Activated CD8-positive, alpha-beta memory T cell treated with anti-CD3 and anti-CD28 coated beads for 24 hours (primary cell): ENCODE measurements at places on chromosomes 6 and 20.
A peak's percentile ranks its signal among the peaks of the same experiment; 100 is the strongest.

DNA sequence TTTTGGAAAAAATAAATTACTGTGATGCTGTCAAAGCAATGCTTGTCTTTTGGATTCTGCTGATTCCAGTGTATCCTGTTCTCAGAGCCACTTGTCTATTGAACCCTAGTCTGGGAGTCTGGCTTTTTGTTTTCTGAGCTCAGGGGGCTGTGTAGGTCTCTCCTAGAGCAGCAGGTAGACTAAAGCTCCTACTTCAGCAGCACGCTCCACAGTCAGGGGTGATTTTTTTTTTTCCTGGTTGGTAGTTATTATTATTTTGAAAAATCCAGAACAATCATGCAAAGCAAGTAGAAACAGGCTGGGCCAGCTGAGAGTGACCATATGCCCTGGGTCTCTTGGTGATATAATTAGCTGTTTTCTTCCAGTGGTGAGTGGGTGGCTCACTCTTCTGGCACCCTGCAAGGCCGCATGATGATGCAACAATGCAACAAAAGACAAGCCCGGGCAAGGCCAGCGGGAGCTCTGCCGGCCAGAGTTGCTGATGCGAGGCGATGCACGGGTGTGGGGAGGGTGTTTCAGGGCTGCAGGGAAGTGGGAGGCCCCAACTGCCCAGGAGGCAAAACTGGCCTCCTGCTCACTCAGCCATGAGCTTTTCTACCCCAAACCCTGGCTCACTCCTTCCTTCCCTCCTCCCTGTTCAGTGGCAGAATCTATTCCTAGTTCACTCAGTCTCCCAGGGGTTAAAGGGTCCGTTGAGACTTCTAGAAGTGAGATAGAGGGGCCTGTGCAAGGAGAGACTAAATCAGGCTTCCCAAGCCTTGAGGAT lies 11.5 kb upstream of the CDKN1A start:
- no peak for DNase-seq

GRCh38 chr6:20182926-20183521 lies 29.2 kb downstream of the MBOAT1 start:
- DNase-seq, result no peak

DNA sequence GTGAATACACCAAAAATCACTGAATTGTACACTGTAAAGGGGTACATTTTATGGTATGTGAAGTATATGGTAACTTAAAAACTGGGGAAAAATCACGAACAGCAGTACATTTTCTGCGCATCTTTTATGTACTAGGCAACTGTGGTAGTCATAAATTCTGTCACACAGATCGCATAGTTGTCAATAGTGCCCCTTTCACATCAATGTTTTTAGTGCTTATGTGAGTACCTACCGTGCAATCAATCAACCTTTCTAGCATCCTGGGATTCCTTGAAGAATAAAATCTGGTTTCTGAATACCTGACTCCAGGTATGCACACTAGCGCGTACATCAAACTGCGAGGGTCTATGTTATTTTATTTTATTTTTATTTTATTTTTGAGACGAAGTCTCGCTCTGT lies 637 bp upstream of the RPF2 start:
- DNase-seq, result no peak

DNA sequence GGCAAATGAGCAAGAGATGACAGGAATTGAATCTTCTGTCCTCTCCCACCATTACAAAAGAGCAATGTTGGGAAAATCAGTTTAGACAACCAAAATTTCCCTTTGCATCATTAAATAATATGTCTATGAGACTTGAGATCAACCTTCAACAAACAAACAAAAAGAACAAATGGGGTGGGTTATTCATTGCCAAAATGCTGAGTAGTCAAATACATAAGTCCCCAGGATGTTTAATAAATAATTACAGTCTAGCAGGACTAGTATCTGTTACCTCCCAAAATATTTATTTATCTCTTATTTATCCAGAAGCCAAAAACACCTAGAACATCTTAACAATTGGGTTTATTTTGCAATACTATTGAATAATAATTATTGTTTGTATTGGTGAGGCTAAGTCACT lies 16.2 kb upstream of the IRAK1BP1 start:
- DNase-seq, result no peak

DNA sequence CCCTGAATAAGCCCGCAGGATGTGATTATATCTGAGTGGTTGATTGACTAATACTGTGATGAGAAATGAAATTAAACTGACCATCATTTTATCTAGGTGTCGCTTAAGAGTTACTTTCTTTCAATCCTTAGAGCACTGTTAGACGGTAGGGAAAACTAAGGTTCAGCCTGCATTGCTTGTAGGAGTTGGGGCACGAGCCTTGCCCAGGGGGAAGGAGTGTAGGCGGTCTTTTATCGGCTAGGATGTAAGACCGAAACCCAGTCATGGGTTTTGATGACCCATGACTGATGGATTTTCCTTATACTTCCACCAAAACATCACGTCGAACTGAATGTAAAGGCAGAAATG lies 392 bp upstream of the TASP1 start:
- no peak for DNase-seq

- no peak for DNase-seq
Measured at GRCh38 chr20:1204113-1204512, 859 bp downstream of the C20orf202 start.

DNA sequence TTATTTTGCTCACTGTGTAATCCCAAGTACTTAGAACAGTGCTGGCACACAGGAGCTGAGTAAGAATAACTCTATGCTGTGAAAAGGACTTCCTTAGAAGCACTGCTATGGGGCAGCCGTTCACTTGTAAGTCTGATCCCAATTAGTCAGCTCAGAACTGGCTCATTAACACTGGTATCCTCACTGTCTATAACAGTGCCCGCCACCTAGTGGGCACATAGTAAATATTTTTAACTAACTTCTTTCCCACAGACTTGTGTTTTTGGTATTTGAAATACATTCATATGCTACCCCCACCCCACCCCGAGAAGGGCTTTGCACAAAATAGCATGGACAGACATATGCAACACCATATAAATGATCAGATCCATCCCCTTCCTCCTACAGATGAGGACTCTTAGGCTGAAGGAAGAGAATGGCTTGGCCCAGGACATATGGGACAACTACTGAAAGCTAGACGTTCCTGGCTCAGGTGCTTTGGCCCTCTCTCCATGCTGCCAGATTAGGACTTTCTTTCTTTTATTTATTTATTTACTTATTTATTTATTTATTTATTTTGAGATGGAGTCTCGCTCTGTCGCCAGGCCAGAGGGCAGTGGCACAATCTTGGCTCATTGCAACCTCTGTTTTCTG lies 47.1 kb downstream of the DST start:
- DNase-seq, result peak; percentile 65

DNA sequence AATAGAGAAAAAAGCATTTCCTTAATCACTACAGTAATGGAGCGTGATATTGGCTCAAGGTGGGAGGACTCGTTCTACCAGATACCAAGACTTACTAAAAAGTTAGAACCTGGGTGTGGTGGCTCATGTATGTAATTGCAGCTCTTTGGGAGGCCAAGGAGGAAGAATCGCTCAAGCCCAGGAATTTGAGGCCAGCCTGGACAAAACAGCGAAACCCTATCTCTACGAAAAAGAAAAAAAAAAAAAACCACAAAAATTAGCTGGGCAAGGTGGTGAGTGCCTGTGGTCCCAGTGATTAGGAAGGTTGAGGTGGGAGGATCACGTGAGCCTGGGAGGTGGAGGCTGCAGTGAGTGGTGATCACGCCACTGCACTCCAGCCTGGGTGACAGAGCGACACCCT lies 24.0 kb upstream of the ATRN start:
- no peak for DNase-seq

DNA sequence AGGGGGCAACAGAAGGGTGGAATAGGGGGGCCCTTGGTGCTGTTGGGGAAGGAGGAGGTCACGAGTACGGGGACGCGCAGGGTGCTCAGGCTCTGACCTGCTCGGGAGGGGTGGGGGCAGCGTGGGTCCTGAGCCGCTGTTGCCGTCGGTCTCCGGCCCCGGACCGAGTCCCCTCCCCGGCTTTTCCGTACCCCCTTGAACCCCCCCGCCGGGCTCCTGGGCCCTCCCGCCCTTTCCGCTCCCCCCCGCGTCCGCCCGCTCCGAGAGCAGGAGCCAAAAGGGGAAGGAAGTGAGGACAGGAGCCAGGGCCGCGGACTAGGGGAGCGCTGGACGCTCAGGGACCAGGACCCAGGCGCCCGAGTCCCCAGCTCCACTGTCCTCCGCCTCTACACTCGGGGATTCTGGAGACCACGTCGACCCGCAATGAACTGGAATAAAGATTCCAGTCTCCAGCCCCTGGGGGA lies at the start of gene RGL2:
TSS of gene RGL2 (minus strand) at position 170 of the 464 bp plus-strand sequence. CDS start 332 bp downstream, outside the sequence.
- DNase-seq, result no peak
